ENCODE measurements at places on chromosomes 5 and 9. TPM values are rescaled to one million over a fixed set of nuclear protein-coding genes. Genes with fewer than 3 reads are reported as not detected.

DNA sequence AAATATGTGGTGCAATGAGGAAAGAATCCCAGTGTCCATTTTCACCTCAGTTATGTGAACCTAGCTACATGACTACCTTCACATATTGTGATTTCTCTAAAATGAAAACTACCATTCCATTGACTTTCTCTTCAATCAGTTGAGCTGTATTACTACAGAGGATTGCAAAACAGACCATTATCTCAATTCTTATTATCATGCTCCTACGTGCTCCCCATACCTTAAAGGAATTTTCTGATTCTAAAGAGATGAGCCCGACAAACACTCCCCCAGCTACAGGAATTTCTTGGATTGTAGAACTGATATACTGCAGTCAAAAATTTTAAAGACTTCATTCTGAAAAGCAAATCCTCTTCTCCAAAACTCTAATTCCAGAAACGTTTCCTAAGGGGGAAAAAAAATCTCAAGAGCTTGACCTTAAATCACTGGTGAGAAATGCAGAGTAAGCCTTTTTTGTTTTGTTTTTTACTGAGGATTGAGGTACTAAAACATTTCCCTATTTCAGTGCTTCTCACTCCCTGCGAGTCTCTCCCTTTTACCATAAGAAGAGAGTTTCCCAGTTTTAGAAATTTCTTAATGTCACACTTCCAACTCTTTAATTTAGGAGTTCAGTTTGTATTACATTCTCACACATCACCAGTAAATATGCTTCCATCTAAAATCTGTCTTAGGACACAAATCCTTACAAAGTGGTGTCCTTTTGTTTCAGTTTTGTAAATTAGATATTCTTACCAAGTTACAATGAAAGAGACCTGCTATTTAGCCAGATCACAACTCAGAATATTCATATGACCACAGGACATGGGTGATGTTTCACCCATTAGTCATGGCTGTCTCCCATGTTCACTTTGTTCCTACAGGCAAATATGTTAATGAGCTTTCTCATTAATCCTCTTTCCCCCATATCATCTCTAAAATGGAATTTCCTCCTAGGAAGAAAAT is 203.8 kb downstream of the TSSK1B start:
- no peak for DNase-seq
- peaks cover 8% of the 10 kb centered on the region for H3K4me1 ChIP-seq
- H3K27ac ChIP-seq = no peak overlapping the region
- no peak overlapping the region for H3K4me3 ChIP-seq
- no peaks in the 10 kb centered on the region for H3K36me3 ChIP-seq
- no peaks in the 10 kb centered on the region for H3K27me3 ChIP-seq

- peaks cover 11% of the 10 kb centered on the region for H3K4me1 ChIP-seq
- H3K4me3 ChIP-seq = no peak overlapping the region
- H3K27me3 ChIP-seq = peaks cover 2% of the 10 kb centered on the region
Measured at GRCh38 chr5:150339165-150339564, 18.3 kb upstream of the TCOF1 start.

DNA sequence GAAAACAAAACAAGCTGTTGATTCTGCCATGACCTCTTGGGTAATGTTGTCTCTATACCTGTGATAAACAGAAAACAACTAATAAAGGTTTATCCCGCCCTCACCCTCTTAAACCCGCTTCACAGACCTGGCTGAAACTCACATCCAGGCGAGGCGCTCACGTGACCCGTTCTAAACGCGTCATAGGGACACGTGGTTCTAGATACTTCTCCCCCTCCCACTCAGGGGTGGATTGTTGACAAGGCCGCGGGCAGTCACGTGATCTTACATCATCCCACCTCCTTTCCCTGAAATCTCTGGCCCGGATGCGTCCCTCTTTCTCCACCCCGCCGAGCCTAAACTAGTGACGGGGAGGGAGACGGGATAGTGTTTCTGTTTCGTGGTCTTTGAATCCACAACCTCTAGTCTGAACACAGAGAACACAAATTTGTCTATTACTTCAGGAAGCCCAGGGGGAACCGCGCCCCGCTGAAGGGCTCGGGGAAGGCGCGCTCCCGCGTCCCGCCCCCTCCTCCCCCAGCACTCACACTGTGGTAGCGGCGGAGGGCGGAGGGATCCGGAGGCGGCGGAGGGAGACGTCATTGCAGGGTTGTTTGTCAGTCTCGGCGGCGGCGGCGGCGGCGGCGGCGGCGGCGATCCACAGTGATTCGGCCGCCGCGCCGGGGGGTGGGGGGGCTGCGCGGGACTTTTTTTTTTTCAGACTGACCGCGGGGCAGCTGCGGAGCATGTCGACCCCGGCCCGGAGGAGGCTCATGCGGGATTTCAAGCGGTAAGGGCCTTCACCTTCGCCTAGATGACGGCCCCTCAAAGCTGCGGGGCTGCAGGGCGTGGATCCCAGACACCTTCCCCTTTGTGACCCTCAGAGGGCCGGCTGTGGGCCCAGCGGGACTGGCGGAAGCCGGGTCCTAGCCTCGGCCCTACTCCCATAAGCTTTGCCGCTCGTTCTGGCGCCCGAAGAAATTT is at the start of gene UBE2B:
TSS of gene UBE2B (plus strand) at position 699 of the 963 bp plus-strand sequence. CDS start at position 726, 27 bp downstream.
- peaks cover 41% of the 10 kb centered on the region for H3K4me1 ChIP-seq
- peak within 1 kb of the TSS; percentile 95 for H3K4me3 ChIP-seq
- DNase-seq = peak; percentile 100
- H3K27me3 ChIP-seq = no peaks in the 10 kb centered on the region

GRCh38 chr9:129141066-129142041 is 30.1 kb downstream of the PTPA start:
- no peaks in the 10 kb centered on the region for H3K27me3 ChIP-seq
- H3K4me1 ChIP-seq = peaks cover 42% of the 10 kb centered on the region

- H3K36me3 ChIP-seq = no peaks in the 10 kb centered on the region
- no peak overlapping the region for H3K27ac ChIP-seq
- no peak overlapping the region for H3K4me3 ChIP-seq
- H3K4me1 ChIP-seq = no peaks in the 10 kb centered on the region
Measured at GRCh38 chr5:94595281-94595840, 23.0 kb downstream of the KIAA0825 start.

- DNase-seq = no peak
- no peaks in the 10 kb centered on the region for H3K36me3 ChIP-seq
- H3K27ac ChIP-seq = no peak overlapping the region
- H3K4me1 ChIP-seq = no peaks in the 10 kb centered on the region
Measured at GRCh38 chr5:174176511-174176910, 131.0 kb downstream of the NSG2 start.

DNA sequence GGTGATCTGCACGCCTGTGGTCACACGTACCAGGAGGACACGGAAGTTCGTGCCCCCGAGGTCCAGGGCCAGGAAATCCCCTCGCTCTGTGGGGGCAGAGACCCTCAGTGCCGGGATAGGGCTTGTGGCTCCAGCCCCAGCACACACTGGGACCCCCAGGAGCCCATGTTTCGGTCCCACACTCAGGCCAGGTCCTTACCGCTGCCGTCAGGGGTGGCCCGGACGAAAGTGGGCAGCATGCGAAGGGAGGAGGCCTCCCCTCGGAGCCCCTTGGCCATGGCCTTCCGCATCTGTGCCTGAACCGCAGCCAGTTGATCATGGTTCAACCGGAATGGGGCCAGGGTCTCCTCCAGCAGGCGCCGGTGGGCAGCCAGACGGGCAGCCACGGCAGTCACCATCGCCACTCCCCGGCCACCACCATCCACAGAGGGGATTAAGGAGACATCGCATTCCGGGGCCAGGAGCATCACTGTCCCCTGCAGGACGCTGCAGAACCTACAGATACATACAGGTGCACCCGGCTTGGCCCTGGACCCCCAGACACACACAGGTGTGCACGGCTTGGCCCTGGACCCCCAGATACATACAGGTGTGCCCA is 11.8 kb downstream of the HK3 start:
- H3K36me3 ChIP-seq = no peaks in the 10 kb centered on the region
- H3K27me3 ChIP-seq = peaks cover 1% of the 10 kb centered on the region
- no peaks in the 10 kb centered on the region for H3K4me1 ChIP-seq
- H3K4me3 ChIP-seq = no peak overlapping the region

The INSYN2B gene
- not detected for total RNA-seq

The ADGRV1 gene
- 0.18 TPM for total RNA-seq

The LCN1 gene
- total RNA-seq = not detected

The IL5 gene
- total RNA-seq = 1.6 TPM

The DDX4 gene
- total RNA-seq = not detected

The MPDZ gene
- total RNA-seq = not detected
